ENCODE measurements at places on chromosomes 2 and 18.

- no peak for DNase-seq
Observed at GRCh38 chr2:43840965-43841364, 2.2 kb downstream of the ABCG8 start.

DNA sequence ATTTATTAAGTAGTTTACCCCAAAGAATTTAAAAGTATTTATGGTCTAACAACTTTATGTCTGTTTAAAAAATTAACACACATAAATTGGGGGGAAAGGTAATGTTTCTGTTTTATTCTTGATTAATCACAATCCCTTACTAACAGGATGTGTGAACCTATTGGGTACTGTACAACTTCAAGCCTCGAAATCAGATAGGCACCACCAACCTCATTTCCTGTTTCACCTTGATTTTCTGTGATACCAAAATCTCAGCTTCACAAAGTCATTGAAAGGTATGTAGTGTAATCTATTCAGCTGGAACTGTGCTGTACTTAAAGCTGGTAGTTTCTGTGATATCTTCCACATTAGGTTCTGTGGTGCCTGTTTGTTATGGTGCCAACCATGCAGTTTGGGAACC, 4.0 kb downstream of the RNMT start:
- no peak for DNase-seq

DNA sequence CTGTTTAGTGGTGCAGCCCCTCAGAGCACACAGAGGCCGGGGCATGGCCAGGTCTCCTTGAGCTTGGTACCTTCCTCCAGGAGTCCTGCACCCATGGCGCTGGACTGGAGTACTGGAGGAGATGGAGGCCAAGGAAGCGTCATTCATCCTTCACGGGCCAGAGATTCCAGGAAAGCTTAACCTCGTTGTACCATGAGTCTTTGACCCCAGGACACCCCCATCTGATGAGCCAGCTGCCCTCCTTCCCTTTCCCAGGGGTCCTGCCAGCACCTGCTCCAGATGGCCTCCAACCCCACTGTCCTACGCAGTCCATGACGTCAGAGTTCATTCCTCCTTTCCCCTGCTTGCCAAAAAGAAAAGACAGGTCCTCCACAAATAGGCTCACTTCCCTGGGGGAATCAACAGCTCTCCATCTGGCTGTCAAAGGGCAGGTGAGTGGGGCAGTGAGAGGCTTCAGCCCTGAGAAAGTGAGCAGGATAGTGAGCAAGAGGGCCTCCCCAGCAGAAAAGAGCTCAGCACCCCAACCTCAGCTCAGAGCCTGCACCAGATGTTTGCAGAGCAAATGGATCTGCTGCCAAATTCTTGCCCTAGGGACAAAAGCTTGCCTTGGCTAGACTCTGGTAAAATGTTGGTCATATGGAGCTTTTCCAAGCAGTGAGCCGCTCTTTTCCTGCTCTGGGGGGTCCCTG, 4.5 kb upstream of the NPPC start:
- DNase-seq, result no peak

DNA sequence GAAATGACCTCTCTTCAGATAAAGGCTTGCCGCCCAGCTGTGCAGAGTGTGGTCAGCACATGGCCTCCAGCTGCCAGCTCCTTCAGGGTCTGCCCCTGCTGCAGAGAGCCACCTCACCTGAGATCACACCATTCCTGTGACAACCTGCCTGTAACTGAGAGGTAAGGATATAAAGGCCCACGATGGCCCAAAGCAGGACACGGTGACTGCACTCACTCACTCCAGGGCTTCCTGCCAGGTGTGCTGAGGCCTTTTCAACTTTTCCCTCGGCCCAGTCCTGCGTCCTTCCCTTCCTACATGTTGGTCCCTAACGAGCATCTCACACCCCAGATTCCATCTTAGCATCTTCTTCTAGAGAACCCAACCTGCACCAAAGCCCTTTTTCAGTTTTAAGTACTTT, 36.2 kb downstream of the ANKRD44 start:
- DNase-seq, result no peak

- DNase-seq, result peak; percentile 86
Observed at GRCh38 chr2:66433945-66434678, 813 bp upstream of the MEIS1 start.

GRCh38 chr2:11248-11941, 34.9 kb downstream of the FAM110C start:
- peak; percentile 98 for DNase-seq

GRCh38 chr18:42137693-42138375, 182.8 kb downstream of the PIK3C3 start:
- no peak for DNase-seq

DNA sequence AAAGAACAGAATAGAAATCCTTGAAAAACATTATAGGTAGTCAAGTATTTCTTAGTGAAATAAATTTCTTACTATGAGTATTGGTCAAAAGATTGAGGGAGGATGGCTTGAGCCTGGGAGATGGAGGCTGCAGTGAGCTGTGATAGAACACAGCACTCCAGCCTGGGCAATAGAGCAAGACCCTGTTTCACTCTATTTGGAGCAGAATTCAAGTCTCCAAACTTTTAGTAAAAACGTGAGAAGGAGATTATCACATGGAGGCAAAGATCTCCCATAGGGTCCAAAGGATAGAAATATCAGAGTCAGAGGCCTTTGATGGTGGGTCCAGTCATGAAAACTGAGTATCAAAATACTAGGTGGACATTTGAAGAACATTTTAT, 2.4 kb upstream of the MYL12A start:
- no peak for DNase-seq

DNA sequence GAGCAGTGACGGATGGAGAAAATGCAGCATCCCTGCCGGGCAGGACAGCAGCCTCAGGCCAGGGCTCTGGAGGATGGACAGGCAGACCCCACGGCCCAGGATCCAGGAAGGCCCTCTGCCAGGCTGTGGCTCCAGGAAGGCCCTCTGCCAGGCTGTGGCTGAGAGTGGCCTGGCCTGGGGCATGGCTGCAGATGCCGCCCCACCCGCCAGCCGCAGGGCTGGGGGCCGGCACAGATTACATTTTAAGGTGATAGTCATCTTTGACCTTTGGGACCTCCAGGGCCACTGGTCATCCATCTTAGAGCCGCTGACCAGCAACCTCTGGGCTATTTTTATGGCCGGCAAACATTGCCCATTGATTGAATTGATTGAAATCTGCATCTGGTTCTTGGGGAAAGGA, 98.0 kb upstream of the BOD1L2 start:
- no peak for DNase-seq

- DNase-seq, result no peak
Observed at GRCh38 chr18:8681196-8681595, 24.2 kb upstream of the MTCL1 start.

- no peak for DNase-seq
Observed at GRCh38 chr2:7835693-7836680, 845.9 kb upstream of the ID2 start.

DNA sequence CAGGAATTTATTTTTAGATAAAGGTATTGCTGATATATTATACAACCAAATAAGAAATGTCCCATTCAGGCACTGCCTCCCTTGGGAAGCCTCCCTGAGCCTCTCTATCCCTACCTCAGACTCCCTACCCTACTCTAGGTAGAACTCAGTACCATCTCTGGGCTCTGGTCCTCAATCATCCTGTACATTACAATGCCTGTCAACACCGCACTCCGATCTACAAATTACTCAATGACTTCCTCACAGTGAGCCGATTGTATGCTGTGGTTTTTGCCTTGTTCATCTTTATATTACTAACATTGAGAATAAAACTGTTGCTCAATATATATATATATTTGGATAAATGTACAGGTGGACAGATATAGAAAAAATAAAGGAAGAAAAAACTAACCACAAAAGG, 207.5 kb downstream of the STK39 start:
- DNase-seq, result no peak

DNA sequence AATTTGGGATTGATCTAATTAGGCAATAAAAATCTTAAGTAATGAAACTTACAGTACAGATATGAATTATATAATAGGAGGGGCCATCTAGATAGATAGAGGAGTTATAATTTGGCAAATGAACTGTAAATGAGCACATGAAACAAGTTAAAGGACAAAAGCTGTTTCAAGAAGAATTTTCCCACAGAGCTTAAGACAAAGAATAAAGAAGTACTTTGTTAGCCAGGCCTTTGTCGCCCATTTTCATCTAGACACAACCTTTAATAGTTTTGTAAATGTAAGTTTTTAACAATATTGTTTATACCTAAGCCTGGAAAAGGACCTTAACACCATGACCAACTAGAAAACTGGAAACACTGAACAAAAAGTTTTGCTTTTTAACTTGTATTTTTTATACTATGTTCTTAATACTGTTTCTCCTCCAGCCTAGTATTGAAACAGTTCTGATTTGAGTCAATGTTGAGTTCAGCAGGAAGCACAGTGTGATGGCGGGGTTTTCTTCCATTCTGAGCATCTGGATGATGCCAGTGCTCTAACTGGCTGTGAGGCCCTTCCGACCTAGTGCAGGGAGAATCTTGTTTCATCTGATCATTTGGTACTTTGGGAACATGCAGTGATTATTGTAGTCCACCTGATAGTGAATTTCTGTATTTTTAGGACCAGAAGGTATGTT, 37.6 kb downstream of the FARP2 start:
- no peak for DNase-seq

GRCh38 chr18:52451851-52452250, 111.9 kb downstream of the DCC start:
- DNase-seq, result peak; percentile 57

DNA sequence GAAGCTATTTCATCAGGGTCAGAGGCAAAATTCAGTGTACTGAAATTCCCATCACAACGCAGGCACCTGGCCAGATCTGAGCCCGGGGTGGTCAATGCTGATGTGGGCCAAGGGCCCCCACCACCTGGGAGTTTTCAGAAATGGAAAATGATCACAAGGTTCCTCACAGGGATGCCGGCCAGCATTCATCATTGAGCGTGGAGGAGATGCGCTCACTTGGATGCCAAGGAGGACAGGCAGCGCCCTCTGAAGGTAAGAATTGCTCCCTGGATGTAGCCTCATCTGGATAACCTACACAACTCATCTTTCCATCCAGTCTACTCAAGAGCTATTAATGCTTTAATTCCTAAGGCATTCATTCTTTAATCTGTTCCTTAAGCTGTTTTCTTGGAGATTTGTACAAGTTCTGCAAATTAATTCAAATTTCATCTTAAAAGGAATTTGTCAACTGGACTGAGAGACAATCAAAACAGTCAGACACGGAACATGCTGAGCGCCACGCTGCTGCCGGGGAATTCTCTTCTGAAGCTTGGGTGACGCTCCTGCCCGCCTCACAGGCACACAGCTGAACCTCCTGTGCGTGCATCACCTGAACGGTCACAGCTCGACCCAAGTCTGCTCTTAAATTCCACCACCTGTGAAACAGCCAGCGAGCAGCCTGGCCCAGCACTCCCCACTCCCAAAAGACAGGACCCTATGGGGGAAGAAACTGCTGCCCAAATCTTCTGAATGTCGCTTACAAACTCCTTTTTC, 206.7 kb downstream of the HDAC4 start:
- DNase-seq, result peak; percentile 73

- DNase-seq, result no peak
Observed at GRCh38 chr2:76310894-76311633, 600.3 kb upstream of the GCFC2 start.

- peak; percentile 83 for DNase-seq
Observed at GRCh38 chr2:199458009-199458805, 468 bp upstream of the SATB2 start.

DNA sequence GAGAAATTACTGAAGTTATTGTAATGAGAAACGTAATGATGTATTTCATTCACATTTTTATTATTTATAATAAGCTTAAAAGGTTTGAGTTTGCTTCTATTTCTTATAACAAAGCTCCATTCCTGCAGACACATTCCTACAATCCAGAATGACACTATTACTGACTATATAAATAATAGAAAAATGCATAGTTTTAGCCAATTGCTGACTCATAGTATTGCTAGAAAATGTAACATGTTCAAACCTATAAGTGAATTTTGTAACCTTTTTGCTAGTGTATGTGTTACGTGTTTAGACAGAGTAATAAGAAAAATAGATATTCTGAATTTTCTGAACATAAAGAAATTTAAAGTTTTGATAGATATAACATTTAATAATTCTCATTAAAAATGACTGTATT, 9.3 kb upstream of the VWC2L start:
- no peak for DNase-seq

- peak; percentile 56 for DNase-seq
Observed at GRCh38 chr2:47129191-47129706, 25.9 kb downstream of the STPG4 start.

DNA sequence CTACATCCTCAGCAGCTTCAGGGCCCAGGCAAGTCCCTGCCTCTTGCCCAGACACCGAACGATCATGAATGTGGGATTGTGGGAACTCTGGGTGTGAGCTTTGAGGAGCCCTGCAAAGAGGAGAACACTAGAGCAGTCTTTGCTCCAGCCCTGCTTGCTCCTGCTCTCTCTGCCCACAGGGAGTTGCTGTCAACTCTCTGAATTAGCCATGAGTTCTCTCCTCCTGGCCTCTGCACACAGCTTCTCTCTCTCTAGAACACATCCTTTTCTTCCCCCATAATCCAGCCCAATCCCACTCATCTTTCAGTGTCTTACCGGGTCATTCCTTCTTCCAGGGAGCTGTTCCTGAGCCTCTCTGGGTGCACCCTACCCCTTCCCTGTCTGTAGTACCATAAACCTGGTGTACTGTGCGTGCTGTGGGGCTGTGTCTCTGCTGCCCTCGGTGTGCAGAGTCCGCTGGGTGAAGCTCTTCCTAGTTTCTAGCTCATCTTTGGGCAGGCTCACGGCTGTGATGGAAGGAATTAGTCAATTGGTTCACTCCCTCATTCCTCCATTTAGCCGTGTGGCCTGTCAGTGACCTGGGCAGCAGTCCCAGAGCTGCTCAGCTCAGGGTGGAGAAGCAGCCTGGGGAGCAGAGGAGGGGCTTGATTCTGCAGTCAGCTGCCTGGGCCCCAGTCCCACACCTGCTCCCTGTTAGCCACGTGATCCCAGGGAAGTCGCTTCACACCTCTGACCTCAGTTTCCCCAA, 132.9 kb upstream of the HDAC4 start:
- DNase-seq, result no peak

GRCh38 chr2:103448495-103448894, 686.7 kb downstream of the TMEM182 start:
- no peak for DNase-seq

DNA sequence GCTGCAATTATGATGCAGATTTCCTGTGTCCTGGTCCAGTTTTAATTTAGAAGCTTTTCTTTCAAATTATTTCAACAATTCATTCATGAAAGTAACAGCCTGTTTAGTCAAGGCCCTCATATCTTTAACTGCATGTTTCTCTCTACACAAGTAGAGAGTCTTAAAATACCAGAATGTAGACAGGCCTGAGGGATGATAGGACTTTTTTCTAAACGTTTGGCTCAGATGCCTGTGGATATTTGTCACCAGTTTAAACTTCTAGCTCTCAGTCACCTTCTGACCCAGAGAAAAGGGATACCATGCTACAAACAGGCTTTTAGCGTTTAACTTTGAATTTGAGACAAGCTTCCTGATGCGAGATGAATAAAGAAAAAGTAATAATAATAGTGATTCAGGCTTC, 15.7 kb downstream of the COL5A2 start:
- no peak for DNase-seq

GRCh38 chr18:42564761-42565160, 550.7 kb downstream of the RIT2 start:
- DNase-seq, result no peak

- DNase-seq, result peak; percentile 65
Observed at GRCh38 chr2:140597836-140598235, 1533.0 kb downstream of the LRP1B start.

GRCh38 chr18:5693699-5694294, 150.0 kb upstream of the EPB41L3 start:
- DNase-seq, result no peak

- DNase-seq, result no peak
Observed at GRCh38 chr2:72238311-72238710, 90.6 kb upstream of the CYP26B1 start.
